ENCODE measurements at places on chromosomes 6 and 20.
A peak's percentile ranks its signal among the peaks of the same experiment; 100 is the strongest.

- no peak for DNase-seq
Measured at GRCh38 chr20:53750827-53751619, 157.4 kb upstream of the ZNF217 start.

DNA sequence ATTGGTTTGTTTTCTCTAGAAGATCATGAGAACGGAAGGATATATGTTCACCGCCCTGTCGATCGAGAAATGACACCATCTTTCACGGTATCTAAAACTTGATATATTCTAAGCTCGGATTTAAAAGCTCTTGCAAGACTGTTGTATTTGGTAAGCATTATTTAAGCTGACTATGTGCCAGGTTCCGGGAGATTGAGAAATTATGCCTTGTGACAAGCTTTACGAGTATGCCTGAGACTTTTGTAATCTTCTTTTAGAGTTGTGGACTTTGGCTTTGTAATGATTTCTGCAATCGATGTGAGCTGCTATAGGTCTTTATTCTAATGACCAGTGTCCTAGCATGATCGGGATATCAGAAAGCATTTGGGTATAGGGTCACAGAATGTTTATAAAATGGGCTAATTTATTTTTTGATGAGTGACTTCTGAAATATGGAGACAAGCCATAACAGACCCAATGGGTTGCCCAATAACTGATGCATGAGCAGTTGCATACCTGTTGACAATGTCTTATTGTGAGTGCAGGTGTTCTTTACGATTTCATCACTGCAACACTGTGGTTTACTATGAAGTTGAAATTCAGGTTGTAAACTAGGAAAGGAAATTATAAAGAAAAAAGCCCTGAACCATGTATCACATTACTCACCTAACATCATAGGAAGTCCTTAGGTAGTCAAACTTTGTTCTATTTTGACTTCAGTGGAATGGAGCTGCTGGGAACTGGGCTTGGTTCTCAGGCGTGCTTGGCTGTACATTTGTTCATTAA is 14.0 kb downstream of the CDH26 start:
- DNase-seq, result peak; percentile 72

DNA sequence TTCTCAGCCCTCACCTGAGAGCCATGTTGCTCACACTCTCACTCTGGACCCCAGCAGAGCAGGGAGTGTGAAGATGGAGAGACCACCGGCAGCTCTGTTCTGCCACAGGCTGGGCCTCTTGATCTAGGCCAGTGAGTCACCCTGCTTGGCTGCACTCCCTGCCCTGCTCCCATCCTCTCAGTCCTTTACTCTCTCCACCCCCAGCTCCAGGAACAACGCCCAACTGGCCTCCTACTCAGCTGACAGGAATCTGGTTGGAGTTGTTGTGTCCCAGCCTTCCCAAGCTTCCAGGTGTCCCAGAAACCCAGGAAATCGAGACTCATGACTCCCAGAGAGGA is at the start of gene PSORS1C1:
Gene PSORS1C1 (plus strand): TSS at position 260 of the 338 bp plus-strand sequence. CDS start 14,833 bp downstream, outside the sequence.
- peak; percentile 88 for DNase-seq

- DNase-seq, result peak; percentile 50
Measured at GRCh38 chr6:31652925-31653724, 664 bp upstream of the BAG6 start.

- no peak for DNase-seq
Measured at GRCh38 chr6:91185072-91185471, 598.2 kb upstream of the MAP3K7 start.

DNA sequence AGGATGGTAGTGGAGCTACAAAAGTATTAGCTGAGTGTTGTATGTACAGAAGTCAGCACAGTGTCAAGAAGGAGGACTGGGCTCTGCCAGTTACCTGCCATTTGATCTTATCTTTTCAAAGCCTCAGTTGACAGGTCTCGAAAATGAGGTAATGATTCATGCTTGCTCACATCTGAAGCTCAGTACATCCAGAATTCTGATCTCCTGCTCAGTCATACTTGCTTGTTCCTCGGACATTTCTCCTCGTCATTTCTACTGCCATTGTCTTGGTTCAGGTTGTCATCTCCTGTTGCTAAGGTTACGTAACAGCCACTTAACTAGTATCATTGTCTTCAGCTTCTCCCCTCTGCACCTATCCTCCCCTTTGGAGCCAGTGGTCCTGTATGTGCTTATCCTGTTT is 89.5 kb downstream of the SLX4IP start:
- peak; percentile 74 for DNase-seq

- DNase-seq, result no peak
Measured at GRCh38 chr6:105746130-105746505, 340.0 kb upstream of the PRDM1 start.

DNA sequence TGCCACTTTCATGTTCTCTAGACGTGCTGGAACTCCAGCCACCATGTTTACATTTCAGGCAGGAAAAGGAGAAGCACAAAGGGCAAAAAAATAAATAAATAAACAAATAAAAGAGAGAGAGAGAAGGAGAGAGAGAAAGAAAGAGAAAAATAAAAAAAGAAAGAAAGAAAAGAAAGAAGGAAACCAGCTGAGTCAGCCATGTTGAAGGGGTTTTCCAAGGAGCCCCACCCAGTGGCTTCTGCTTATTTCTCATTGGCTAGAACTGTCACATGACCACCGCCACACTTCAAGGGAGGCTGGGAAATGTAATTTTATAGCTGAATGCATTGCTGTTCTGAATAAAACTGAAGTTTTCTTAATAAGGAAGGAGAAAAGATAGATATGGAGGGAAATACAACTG is 71.1 kb downstream of the BFSP1 start:
- no peak for DNase-seq

GRCh38 chr6:2980465-2980855 is 9.1 kb upstream of the SERPINB6 start:
- DNase-seq, result no peak

DNA sequence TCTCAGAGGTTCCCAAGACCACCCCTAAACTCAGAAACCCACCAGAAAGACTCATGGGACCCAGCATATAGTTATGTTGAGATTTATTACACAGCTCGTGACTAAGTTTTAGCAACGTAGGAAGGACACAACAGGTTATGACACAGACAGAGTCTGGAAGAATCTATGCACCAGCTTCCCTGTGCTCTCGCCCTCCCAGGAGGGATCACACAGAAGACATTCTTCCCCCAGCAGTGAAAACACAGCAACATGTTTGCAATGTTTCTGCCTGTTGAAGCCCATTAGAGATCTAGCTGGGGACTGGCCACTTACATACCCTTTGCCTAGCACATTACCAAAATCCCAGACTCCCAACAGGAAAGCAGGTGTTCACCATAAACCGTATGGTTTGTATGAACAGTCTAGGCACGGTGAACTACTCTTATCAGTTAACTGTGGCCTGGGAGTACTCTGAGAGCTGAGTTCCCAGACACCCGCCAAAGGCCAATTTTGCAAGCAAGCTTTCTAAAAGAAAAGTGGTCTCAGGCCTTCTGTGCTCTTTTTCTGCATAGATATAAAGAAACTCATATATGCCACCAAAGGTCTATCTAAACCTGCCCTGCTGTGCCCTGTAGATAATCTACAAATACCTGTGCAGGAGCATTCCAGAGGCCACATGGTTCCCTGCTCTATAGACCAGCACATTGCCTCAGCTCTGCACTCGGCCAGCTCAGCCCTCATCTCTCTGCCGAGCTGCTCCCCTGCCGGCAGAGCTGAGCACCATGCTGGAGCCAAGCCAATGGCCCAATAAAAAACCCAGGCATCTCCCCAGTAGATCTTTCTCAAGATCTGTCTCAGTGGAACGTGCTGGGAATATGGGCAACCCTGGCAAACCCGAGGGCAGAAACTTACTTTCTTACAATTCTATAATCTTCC is 69.6 kb upstream of the SMIM28 start:
- DNase-seq, result no peak

GRCh38 chr20:49660912-49661311 is 52.8 kb downstream of the B4GALT5 start:
- DNase-seq, result no peak

DNA sequence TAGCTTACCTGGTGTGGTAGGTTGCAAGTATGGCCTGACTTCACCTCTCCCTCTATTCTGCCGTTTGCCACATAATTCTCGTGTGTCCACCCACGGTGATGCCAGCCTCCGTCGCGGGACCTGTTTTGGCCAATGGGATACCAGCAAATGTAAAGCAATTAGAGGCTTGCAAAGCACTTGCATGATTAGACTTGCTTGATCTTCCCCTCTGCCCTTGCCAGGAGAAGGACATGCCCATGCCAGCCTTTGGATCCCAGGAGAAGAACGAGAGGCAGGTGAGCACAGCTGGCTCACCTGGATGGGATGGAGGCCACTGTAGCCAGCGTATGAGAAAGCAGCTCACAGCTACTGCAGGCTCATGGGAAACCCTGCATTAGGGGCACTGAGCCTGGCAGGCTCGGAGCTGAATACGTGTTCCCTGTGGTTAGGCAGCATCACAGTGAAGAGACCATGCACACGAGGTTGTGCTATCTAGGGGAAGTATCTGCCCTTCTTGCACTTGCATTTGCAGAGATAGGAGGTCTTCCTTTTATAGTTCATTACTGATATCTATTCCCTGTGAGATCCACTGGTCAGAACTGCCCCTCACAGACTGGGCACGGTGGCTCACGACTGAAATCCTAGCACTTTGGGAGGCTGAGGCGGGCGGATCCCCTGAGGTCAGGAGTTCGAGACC is 62.4 kb downstream of the TMEM242 start:
- DNase-seq, result peak; percentile 23

DNA sequence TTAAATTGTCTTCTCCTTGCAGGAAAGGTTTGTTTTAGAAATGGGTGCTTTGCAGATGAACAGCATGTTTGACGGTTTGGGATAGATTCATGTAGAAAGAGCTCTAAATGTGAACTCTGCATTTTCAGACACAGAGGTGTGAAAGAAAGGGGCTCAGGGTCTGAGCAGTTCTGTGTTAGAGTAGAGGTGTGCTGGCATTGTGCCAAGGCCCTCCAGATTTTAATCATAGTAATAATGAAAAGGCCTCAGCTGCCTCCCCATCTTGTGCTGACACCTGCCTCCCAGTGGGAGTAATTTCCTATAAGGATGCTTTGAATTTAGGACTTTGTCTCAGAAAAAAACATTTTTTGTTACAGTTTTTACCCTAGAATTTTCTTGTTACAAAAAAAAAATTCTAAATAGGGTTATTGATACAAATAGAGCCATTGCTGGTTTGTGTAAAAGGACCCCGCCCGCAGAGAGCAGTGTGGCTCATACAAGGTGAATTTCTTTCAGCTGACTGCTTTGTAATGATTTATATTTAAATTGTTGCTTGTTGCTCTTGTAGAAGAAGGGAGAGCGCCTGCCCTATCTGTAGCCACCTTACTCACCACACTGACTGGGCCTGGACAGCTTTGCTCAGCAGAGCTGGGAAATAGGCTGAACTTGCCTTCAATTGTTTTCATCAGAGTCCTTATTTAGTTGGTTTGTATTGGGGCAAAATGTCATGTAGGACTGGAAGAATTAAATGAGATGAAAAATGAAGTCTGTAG is 294.5 kb downstream of the ZFAND3 start:
- no peak for DNase-seq

- no peak for DNase-seq
Measured at GRCh38 chr6:84150705-84151104, 76.7 kb downstream of the CEP162 start.

- DNase-seq, result no peak
Measured at GRCh38 chr6:51737580-51738360, 349.6 kb downstream of the PKHD1 start.

GRCh38 chr6:1136415-1136774 is 175.5 kb upstream of the FOXQ1 start:
- DNase-seq, result peak; percentile 67

GRCh38 chr6:155584006-155584405 is 128.4 kb upstream of the NOX3 start:
- DNase-seq, result no peak

DNA sequence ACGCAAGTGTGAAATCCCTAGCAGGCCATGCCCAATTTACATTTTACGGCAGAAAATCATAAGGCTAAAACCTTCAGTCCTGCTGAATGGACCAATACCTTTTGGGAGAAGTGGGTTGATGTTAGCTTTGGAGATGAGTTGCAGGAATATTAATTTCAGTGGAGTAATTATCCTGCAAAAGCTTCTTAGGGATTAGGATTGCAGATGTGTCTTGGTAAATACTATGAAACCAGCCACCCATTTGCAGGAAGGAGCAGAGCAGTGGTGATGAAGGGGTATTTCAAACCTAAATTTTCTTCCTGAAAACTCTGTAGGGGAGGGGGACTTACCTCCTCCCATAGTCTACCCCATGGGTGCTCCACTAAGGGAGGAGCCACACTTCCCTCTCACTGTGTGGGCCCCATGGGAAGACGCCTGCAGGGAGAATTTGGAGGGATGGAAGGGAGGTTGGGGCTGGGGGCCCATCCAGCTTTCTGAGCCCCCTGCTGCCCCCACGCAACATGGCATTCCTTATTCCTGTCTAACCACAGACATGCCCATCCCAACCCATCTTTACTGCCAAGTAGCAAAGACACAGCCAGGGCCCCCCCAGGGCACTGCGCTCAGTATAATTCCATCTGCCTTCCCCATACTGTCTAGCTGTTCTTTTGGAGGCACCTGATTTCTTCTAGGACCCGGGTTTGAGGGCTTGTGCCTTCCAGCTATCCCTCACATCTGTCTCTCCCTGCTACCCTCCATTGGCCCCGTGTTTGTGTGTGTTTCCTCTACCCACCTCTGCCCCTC is 14.6 kb upstream of the UQCC2 start:
- DNase-seq, result no peak

DNA sequence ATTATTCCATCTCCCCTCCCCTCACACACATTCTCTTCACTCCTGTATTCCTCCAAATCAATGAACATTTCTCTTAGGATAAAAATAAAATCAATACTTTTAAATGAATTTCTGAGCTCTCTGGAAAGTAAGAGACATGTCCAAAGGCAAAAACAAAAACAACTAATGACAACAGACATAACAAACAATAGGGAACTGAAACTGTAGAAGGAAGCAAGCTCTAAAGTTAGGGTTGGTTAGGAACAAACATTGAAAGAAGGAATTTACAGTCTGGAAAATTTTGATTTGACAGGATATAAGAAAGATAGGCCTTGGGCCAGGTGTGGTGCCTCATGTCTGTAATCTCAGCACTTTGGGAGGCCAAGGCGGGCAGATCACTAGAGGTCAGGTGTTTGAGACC is 17.5 kb upstream of the MYCT1 start:
- DNase-seq, result no peak

DNA sequence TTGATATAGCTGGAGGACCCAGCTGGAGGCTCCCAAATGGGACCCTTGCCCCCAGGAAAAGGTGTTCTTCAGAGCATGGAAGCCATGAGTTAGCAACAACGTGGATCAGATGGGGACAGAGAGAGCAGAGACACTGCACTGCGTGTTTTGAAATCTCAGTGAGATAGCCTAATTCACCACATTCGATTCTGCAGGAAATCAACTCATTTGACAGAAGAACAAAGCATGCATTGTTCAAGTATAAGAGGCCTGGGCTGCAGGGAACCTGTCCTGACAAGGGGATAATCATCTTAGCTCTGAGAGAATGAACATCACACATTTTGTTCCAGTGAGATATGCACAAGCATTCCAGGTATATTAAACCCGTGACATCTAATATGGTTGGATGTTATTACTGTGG is 450.2 kb downstream of the CDH26 start:
- no peak for DNase-seq

- no peak for DNase-seq
Measured at GRCh38 chr6:93407186-93407585, 12.2 kb downstream of the EPHA7 start.

DNA sequence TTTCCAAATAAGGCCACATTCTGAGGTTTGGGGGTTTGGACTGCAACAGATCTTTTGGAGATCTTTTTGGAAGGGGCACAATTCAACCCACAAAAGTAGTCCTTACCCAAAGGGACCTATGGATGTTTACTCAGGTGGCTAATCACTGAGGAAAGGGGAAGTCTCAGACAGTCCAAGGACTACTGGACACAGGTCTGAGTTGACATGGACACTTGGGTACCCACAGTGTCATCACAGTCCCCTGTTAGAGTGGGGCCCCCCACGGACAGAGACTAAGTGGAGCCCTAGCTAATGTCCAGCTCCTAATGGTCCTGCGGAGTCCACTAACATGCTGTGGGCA is 101.6 kb downstream of the LY86 start:
- no peak for DNase-seq

Measured in keratinocyte (primary cell).